ENCODE measurements at places on chromosomes 13 and 19.

- no peak for DNase-seq
Observed at GRCh38 chr13:79407349-79407979, 1.4 kb upstream of the RBM26 start.

GRCh38 chr13:50513300-50513877 is 330.1 kb downstream of the DLEU7 start:
- no peak for DNase-seq

DNA sequence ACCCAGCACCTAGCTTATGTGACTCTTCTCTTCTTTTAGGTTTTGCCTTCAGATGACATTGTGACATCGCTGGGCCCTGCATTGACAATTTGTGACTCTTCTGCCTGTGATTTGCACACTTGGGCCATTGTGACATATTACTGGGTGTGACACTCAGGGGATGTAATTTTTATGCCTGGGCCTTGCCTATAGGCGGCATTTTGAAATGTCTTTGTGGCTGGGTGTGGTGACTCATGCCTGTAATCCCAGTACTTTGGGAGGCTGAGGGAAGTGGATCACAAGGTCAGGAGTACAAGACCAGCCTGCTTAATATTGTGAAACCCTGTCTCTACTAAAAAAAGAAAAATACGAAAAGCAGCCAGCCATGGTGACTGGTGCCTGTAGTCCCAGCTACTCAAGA is 28.4 kb upstream of the ZNF681 start:
- DNase-seq: no peak

- DNase-seq: no peak
Observed at GRCh38 chr13:46606970-46607369, 54.0 kb downstream of the LRCH1 start.

DNA sequence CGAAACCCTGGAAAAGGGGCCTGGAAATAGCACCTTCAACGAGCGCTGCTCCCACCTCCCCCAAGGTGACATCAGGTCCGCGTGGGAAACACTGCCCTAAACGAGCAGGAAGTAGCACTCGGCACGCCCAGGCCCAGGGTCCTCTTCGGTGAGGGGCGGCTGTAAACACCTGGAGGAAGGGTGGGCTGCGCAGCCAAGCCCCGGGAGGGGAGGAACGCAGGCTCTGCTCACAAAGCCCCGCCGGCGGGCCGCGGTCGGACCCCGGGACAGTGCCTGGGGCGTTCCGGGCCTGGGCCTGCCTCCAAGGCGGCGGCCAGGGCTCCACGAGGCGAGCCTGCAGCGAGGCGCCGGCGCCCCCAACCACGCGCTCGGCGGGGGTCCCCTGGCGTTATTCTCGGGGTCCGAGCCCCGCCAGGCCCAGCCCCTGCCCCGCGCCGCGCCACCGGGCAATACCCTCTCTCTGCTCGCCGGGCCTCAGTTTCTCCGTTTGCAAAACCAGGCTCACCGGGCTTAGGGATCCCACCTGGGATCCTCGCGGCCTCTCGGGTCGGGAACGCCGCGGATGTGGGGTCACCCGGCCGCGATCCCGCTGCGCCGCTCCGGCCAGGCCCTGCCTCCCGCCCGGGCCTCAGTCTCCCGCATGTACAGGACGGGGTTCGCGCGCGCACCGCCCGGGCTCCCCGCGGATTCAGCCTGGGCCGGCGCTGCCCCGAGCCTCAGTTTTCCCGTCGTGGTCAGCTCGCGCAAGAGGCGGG is 630 bp downstream of the RNF126 start:
- peak; percentile 79 for DNase-seq

- no peak for DNase-seq
Observed at GRCh38 chr13:27065582-27065981, 106.0 kb downstream of the USP12 start.

- DNase-seq: no peak
Observed at GRCh38 chr19:18480006-18480691, 41.7 kb downstream of the ELL start.

DNA sequence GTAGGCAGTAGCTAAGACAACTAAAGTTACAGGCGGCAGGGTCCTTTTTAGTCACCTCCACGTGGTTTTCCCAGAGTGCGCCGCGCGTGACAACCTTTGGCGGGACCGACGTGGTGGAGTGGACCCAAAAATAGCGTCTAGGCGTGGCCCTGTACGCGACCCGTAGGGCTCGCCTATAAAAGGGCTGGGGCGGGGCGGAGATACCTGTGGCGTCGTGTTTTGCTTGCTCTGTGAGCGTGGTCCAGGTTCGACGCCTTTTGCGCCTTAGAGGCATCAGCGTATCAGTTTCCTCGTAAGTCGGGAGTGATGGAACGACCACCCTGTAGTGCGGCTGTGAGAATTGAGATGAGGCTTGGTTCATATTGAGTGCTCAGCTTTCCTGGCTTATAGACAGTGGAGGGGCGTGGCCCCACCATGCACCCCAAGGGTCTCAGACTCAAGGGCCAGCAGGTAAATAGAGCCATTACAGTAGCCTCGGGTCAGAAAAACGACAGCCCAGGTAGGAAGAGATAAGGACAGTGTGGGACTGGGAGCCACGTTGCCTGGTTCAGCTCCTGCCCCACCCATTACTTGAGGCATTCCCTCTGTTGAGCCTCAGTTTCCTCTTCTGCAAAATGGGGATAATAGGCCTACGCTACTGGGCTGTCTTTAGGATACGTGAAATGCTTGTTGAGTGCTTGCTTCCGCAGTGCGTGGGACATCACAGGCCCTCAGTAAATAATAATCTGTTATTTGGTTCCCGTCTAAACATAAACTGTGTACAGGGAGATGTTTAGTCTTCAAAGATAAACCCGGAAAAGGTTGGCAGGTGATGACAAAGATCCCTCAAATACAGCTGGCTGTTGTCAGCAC is 693 bp upstream of the TMED1 start:
- peak; percentile 89 for DNase-seq

- DNase-seq: no peak
Observed at GRCh38 chr13:108270442-108270841, 924 bp downstream of the TNFSF13B start.

GRCh38 chr19:46710687-46711086 is 6.2 kb downstream of the PRKD2 start:
- no peak for DNase-seq

Measured in GM10248 (cell line).